ENCODE measurements at places on chromosomes 16 and 17.

- DNase-seq, result no peak
These were observed 12.4 kb downstream of the TMEM94 start for GRCh38 chr17:75468779-75469373.

DNA sequence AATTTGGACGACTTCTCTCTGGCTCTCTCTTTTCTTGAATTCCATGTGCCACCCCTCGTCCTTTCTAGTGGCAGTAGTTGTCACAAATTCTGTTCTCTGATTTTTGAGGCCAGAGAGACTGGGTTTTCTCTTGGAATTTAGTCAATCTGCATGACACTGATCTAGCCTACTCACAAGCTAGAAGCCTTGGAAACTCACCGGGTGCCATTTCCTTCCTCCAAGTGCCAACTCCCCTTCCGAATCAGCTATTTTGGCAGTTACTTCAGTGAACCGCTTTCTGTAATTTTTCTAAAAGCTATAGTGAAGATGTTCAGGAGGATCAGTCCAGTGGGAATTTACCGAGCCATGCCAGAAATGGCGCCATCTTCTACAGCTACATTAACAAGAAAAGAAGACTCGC is 228.9 kb downstream of the PMP22 start:
- DNase-seq, result no peak

GRCh38 chr17:50972577-50972976 is 106.4 kb upstream of the TOB1 start:
- no peak for DNase-seq

- DNase-seq, result no peak
These were observed 93.9 kb downstream of the ENGASE start for GRCh38 chr17:79168486-79169055.

DNA sequence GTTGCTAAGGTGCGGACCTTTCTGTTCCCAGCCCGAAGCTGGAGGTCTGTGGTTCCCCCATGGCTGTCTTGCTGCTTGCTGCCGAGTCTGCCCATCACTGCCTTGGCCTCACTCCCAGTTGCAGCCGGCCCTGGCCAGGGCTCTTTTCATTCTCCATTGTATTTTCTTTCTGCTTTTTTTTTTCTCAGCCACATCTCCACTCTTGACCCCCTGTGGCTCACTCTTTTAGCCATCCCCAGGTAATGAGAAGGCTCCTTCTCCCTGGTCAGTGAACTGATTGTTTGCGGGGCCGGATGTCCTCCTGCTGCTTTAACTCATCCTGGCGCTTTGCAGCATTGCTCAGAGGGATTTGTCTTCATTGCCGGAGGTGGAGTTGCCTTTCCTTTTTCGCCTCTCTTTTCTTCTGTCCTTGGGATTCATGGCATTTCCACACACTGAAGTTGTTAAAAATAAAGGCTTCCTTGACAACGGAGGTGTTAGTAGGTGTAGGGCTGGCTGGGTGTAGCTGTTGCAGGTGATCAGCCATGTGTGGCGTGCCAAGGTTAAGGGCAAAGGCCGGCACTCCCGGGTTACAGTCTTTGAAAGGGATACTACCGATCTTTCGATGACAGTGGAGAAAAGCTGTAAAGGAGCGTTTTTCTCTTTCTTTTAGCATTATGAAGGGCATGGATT is 34.1 kb downstream of the MAP2K6 start:
- no peak for DNase-seq

DNA sequence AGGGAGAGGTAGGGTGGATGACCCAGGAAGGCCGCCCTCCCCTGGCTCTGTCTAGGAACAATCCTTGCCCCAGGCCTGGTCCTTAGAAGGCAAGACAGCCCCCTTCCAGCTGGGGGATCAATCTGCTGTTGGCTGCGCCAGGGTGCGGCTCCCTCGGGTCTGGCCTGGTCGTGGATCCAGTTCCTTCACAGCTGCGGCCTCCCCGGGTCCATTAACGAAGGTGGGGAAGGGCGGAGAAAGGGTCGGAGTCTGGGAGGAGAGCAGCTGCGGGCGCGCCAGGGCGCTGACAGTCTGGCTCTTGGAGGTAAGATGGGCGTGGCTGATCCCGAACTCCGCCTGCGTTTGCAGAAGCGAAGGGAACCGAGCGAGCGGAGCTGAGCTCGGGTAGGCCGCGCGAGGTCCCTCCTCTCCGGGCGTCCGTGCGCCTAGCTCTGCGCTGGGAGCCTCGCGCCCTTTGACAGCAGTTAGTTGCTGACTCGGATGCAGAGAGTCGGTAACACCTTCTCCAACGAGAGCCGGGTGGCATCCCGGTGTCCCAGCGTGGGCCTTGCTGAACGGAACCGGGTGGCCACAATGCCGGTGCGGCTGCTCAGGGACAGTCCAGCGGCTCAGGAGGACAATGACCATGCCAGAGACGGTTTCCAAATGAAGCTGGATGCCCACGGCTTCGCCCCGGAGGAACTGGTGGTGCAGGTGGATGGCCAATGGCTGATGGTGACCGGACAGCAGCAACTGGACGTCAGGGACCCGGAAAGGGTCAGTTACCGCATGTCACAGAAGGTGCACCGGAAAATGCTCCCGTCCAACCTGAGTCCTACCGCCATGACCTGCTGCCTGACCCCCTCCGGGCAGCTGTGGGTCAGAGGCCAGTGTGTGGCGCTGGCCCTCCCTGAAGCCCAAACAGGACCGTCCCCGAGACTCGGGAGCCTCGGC is at the start of gene HSPB9:
Gene HSPB9, plus strand, starts transcription at position 434 of the 933 bp plus-strand sequence. Its CDS starts 47 bp downstream, at position 481.
- no peak for DNase-seq

DNA sequence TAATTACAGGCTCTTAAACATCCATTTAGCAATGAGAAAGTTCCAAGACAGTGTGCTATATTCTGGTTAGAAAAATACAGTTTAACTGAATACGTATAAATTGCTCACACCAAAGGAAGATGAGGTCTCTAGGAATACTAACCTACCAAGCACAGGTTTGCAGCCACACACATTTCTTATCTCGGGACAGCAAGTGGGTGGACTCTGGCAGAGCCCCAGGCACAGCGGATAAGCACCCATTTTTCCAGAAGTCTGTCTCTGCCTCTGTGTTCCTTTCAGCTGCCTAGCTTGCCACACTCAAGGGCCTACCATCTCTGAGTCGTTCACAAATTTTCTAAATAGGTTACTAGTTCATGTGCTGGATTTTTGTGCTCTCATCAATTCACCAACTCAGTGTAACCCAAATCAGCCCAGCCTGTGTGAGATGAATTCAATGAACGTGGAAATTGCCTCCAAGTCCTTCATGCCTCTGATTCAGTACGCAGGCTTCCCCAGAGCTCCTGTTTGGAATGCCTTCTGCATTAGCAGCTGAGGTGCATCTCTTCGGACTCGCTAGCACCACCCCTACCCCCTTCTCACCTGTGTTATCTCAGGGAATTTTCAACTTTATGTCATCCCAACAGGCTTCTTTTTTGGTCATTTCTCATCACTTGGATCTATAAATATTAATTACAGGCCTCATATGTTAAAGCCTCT is 581.0 kb upstream of the CDH11 start:
- no peak for DNase-seq

DNA sequence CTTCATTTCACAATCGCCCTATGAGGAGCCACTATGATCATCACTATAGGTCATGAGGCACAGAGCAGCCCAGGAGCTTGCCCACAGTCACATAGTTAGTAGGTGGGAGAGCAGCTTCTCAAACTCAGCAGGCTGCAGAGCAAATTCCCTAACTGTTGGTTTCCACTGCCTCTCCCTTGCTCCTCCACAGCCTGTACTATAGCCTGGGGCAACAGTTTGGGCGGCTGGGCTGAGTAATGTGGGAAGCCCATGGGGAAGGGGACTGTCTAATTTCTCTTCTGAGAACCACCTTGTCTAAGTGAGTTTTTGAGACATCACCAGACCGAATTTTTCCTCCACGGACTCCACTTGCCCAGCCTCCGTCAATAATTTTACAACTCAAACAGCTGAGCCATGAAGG is 73.4 kb upstream of the GPR139 start:
- no peak for DNase-seq

DNA sequence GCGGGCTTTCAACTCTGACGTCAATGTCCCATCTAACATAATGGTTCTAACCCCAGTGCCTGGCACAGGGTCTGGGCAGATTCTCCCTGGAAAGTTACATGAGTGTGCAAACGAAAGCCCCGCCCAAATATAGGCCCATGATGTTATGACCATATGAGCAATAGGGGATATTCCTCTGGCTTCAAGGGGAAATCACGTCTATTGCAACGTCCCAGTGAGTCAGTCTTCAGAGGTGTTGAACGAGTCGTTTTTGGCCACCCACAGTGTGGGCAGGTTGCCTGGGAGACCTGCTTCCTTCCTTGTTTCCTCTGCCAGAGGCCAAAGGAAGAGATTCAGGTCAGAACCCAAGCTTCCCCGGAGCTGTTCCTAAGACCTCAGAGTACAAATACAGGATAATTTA is 30.3 kb downstream of the PIK3R5 start:
- DNase-seq, result no peak

DNA sequence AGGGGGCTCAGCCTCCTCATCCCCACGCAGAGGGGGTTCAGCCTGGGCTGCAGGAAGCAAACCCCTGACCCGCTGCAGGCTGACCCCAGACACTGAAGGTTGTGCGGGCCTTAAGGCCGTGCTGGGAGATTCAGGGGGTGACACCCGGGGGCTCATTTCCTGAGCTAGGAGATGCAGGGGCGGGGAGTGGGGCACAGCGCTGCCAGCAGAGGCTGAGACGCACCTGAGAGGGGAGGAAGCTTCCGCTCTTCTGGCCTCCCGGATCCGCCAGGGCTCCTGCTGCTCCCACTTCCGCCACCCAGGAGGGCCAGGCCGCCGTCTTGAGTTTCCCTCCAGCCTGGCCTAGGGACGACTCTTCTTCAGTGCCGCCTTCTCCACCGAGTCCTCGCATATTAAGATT is 173.2 kb upstream of the FOXF1 start:
- DNase-seq, result no peak

GRCh38 chr17:58537266-58537665 is 22.8 kb upstream of the MTMR4 start:
- no peak for DNase-seq

- DNase-seq, result no peak
These were observed 119.7 kb downstream of the RAB11FIP4 start for GRCh38 chr17:31511195-31511578.

- no peak for DNase-seq
These were observed 29.4 kb downstream of the C16orf87 start for GRCh38 chr16:46801428-46802049.

DNA sequence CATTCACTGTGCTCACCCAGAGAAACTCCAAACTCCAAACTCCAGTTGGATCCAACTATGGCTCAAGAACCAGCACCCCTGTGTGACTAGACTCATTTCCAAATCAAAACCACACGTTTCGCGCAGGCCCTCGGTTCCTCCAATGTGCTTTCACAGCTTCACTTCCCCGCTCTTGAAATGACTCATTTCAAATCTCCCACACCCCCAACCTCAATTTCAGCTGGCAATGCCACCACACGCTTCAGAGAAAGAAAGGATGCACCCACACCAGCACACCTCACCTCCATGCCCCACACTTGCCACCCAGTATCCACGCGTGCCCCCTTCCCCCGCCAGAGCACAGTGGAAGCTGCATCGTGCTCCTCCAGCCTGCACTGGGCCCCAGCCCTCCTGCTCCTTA is 9.0 kb downstream of the TMEM92 start:
- DNase-seq, result no peak

DNA sequence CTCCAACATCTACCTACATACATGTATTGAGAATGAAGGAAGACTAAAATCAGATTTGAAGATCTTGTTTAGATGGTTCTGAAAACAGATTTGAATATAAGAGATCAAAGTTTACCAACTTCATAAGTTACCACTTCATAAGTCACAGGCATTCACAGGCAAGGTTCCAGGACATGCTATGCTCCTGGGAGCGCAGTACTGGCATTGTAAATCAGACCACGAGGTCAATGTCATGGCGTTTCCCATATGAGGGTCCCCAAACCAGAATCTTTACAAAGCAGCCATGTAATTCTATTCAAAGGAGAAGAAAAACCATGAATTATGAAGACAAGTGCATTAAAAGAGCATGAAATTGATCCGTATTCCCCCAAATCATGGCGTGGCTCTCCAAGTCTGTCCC is 3.0 kb downstream of the CDH11 start:
- no peak for DNase-seq

DNA sequence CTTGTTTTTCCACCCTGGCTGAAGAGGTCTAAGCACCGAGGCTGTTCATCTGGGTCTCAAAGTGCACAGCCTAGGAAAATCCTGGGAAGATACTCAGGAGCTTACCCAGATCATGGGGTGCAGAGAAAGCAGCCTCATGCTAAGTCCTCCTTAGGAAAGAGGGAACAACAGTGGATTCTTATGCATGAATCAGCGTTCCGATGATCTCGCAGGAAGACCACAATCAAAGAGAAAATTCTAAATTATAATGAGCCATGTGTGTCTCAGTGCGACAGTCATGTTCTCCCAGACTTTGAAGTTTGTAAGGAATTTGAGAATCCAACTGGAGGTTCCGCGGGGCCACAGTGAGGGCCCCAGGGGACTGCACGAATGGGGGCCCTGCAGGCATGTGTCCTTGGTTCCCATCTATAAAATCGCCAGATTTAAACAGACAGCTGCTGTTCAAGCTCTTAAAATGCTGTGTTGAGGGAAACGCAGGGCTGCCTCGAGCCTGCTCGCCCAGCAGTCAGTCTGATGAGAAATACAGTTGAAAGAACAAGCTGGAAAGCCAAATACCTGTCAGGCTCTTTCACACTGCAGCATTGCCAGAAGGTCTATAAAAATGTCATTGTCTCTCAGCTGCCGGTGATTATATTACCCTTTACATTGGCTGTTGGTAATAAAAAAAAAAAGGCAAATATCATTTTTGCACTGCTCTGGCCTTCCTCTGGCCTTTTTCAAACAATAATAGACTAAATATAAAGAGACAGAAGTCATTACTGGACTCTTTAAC is 152.1 kb downstream of the PMP22 start:
- no peak for DNase-seq

DNA sequence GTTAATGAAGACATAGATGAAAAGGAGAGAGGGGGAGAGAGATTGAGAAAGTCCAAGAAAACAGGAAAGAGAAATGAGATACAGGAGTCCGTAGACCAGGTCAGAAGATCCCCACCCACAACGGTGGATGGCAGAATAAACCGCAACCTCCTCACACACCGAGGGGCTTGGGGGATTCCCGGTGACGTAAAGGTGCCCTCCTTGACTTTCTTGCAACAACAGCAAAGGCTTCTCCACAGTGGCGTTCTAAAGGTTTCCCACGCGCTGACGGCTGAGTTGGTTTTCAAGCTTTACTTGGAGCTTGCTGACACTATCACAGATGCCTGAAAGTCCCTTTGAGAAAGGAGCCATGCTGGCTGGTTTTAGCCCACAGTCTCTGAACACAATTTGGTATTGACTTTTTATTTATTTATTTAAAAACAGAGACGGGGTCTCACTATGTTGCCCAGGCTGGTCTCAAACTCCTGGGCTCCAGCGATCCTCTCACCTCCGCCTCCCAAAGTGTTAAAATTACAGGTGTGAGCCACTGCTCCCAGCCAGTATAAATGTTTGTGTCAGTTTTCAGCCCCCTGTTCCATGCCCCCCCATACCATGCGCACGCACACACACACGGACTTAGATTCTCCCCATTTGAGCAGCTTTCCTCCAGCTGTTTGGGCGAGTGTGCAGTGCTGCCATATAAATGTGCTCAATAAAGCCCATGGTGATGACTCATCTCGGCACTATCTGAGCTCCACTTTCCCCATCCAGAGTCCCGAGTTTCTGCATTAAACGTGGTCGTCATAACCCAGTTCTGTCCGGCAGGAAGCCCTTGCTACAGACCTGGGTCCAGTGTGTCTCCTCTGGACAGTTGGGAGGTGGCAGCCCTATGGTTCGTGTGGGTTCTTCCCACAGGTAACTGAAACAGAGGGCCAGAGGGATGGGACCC is 33.0 kb upstream of the SEC14L1 start:
- DNase-seq, result no peak

All from cortex of kidney (tissue), 1 donor.